ENCODE measurements at places on chromosomes 5 and 9.

DNA sequence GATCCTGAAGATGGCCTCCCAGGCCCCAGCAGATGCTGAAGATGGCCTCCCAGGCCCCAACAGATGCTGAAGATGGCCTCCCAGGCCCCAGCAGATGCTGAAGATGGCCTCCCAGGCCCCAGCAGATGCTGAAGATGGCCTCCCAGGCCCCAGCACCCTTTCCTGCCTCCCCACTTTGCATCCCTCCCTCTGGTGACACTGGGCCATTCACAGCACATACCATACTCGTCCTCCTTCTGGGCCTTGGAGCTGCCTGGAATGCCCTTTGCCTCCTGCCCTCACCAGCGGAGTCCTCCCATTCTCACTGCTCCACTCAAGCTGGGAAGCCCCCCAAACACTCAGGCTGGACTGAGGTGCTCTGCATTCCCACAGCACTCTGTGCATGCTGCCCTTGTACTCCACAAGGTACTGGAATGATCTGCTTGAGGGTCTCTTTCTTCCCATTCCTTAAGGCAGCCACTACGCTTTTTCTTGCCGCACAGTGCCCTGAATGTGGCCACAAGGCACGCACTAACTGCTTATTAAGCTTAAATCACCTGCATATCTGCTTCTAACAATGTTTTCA lies 550.0 kb downstream of the BNC2 start:
- no peak for DNase-seq

GRCh38 chr5:34811706-34812105 lies 27.3 kb upstream of the TTC23L start:
- no peak for DNase-seq

DNA sequence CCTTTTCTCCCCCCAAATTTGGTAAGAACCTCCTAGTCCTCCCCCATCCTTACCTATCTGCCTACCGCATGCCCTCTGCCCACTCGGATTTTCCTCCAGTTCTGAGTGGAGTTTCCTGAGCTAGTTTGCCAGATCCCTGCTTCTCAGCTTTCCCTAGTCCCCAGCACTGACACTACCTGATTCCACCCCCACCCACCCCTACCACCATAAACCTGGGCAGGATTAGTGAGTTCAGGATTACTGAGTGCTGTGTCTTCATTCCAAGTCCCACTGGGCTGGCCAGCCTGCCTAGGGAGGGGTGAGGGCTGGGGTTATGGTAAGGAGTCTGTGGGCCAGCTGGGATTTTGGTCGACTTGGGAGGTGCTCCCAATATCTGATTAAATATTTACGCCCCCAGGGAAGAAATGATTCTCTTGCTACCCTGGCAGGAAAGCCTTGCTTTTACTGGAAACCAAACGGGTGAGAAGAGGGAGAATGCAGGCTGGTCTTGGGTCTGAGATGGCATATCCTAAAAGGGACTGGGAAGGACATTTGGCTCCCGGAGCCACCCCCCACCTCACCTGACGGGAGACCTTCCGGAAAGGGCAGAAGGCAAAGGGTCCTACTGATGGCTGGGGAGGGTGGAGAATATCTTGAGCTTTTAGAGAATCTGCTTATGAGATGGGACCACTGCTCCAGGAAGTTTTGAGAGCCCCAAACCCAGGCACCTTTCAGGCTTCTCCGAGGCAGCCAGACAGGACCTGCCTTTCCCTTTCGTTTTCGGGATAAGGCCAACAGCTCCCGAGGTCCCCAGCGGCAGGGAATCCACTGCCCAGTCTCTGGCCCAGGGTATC lies 3.7 kb downstream of the PITX1 start:
- DNase-seq, result no peak

DNA sequence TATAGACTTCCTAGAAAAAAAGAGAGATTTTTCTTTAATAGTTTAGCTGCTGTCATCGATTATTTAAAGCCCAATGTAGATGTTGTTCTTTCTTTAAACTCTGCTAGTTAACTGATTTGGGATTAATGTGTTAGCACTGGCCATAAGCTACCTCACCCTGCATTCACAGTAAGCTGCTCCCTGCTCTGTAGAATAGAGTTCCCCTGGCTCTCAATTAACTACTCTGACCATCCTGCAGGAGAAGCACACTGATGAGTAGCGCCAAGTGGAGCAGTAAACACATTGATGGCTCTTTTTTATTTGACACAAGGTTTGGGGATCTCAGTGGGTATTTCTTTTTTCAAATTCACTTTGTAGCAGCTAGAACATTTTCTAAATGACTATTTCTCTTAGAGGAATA lies 807.9 kb upstream of the ZNF608 start:
- DNase-seq, result no peak

DNA sequence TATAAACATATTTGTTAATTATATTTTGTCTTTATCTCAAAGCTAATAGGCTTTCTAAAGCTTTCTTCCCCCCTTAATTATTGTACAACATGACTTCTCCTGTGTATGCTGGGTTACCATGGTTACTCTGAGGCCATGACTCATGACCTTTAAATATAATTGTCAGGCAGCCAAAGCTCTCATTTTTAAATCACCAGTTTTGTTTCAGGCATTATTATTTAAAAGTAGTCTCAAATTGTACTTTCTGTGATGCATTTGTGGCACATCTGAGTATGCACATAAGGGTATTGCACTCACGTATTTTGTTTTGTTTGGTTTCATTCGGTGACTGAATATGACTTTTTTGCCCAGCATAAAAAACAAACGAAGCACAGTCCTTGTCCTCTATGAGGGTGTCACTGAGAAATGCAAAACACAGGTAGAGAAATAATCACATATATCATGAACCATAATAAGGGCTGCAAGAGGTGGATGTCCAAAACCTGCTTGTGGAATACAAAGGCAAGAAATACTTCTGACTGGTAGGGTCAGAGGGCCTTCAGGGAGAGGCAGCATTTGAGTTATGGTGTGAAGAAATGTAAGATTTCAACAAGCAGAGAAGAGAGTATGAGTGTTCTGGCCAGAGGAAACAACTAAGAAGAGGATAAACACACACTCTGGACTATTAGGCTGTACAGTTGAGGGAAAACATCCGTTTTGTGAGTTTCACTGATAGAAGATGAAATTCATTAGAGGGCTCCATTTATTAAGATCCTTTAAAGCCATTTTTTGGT lies 2.1 kb downstream of the CCDC192 start:
- no peak for DNase-seq

GRCh38 chr5:161857358-161857757 lies 9.4 kb downstream of the GABRA1 start:
- no peak for DNase-seq

- DNase-seq, result no peak
These were observed 358.1 kb downstream of the CDK5RAP2 start for GRCh38 chr9:120221844-120222243.
